ENCODE measurements at places on chromosomes 13 and 19.

GRCh38 chr13:97352815-97353214 is 81.2 kb upstream of the RAP2A start:
- no peak for DNase-seq

DNA sequence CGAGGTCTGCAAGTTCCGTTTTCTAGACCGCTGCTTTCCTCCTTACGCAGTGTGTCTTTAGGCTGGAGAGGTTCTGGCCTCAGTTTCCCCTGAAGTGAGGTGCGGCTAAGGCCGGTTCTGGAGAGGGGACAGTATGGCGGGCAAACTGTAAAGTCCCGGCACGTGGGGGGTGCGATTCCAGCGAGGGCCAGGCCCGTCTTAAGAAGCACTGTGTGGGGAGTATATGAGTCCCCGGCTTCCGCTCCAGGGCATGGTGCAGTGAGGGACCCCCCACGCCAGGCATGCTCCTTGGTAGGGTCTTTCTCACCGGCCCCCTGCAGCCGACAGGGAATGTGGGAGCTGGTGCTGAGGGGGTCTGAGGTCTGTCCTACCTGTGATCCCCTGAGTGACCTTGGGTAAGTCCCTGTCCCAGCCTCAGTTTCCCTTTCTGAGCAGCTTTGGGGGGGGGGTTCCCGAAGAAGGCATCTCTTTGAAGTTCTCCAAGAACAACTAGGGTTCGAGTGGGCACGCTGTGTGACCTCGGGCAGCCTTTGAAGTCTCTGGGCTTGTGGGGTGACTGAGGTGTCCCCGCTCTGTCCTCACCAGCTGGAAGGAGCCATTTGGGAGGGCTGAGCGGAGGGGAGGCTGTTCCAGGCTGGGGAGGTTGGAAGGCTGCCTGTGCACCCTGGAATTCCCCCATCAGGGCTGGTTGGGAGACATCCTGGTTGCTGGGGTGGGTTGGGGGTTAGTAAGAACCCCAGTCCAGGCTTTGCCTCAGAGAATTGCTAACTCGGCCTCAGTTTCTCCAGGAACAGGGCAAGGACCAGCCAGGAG is 1.5 kb downstream of the NFIC start:
- no peak for DNase-seq

- no peak for DNase-seq
Measured at GRCh38 chr19:16536130-16536529, 6.1 kb downstream of the CHERP start.

- no peak for DNase-seq
Measured at GRCh38 chr13:33744589-33745369, 73.2 kb upstream of the RFC3 start.

DNA sequence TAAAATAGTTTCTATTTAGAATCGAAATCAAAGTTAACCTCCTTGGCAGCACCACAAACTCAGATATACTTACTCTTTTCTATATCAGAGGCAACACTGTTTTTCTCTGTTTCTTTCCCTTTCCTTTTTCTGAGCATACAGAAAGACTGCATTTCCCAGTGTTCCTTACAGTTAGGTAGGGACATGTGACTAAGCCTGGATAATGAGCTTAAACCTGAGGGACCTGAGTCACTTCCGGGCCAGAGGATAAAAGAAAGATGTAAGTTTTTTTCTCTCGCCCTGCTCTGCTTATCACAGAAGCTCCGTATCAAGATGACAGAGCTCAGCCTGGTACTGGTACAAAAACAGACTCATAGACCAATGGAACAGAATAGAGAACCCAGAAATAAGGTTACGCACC is 531.9 kb downstream of the KLF12 start:
- DNase-seq: no peak

DNA sequence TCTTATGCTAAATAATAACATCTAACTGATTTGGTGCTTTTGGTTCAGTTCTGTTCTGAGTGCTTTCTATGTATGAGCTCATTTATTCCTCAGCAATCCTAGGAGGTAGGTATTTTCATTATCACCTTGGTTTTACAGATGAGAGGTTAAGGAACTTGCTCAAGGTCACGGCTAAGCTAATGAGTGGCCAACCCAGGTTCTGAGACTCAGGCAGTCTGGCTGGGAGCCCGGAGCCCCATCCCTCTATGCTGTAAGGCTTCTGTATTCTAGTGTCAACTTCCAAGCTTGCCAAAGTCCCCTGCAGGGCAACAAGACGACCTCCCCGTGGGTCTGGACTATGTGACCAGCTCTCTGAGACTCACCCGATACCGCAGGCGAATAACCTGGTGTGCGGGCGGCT is 60.5 kb downstream of the PARP4 start:
- no peak for DNase-seq

GRCh38 chr13:76936763-76937162 is 11.5 kb upstream of the ACOD1 start:
- no peak for DNase-seq

- no peak for DNase-seq
Measured at GRCh38 chr13:48401480-48401879, 11.4 kb downstream of the LPAR6 start.

GRCh38 chr19:2294687-2295335 is 12.8 kb upstream of the PEAK3 start:
- DNase-seq: peak; percentile 77

GRCh38 chr13:50844084-50844875 is 788 bp upstream of the DLEU7 start:
- no peak for DNase-seq

DNA sequence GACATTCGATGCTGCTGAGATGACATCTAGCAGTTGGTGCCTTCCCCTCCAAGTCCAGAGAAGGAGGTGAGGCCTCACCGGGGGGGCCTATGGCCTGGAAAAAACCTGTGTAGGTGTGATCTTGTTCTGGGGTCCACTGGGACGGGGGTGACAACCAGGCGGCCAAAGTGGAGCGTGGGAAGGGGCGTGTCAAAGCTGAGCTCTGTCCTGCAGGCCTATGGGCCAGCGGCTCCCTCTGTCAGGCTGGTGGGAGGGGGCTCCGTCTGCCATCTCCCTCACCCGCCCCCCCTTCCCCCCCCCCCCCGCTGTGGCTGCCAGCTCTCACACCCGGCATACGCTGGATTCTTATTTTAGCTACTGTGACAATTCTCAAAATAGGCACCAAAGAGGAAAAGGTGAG is 56.7 kb upstream of the UQCRFS1 start:
- peak; percentile 66 for DNase-seq

DNA sequence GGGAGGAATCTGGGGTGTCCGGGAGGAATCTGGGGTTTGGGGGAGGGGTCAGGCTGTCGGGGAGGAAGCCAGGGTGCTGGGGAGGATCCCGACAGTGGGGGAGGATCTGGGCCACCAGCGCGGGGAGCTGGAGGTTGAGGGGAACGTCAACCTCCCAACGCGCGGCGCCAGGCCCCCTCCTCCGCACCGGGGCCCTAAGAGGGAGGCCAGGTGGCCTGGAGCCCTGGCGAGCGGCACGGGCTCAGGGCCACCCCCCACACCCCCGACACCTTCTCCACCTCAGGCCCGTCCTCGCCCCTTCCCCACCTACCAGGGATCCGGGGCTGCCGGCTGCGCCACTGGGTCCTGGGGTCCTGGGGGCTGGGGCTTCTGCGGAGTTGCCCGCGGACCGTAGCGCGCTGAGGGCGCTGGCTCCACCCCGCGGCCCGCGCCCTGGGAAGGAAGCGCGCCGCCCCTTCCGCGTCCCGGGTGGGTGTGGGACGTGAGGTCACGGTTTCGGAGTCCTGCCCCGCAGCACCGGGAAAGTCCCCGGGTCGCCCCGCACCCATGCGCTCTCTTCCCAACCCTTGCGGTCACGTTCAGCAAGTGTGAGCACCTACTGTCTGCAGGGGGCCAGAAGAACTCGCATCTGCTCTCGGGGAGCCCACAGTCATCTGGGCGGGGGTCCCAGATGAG is at the start of gene TICAM1:
Gene TICAM1 (minus strand): TSS at position 409 of the 675 bp plus-strand sequence. CDS start 13,335 bp downstream, outside the sequence.
- peak; percentile 80 for DNase-seq

DNA sequence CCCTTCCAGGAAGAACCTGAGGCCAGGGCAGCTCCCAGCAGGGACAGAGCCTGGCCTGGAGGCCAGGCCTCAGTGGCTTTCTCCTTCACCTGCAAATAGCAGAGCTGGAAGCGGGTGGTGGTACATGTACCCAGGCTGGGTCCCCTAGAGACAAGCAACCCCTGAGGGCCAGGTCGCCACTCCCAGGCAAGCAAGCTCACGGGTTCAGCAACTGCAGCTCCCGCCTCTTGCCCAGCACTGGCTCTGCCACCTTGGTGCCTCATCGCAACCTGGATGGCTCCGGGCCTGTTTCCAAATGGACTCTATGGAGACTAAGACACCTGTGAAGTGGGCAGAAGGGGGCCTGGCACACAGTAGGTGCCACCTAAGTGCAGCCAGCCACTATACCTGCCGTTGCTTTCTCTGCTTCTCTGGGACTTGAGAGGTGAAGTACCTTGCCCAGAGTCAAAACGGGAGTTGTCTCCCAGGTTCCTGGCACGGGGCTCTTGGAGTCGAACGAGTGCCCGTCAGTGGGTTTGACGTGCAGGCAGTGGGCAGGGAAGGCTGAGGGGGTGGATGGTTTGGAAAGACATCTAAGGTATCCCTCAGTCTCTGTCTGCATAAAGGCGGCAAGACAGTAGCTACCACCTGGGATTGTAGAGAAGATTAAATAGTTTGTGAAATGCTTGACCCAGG is 2.4 kb upstream of the PLPP2 start:
- no peak for DNase-seq

- no peak for DNase-seq
Measured at GRCh38 chr13:57932061-57932460, 300.5 kb downstream of the PCDH17 start.

GRCh38 chr13:58324161-58324560 is 692.6 kb downstream of the PCDH17 start:
- DNase-seq: no peak

- DNase-seq: no peak
Measured at GRCh38 chr13:27053902-27054595, 117.6 kb downstream of the USP12 start.

DNA sequence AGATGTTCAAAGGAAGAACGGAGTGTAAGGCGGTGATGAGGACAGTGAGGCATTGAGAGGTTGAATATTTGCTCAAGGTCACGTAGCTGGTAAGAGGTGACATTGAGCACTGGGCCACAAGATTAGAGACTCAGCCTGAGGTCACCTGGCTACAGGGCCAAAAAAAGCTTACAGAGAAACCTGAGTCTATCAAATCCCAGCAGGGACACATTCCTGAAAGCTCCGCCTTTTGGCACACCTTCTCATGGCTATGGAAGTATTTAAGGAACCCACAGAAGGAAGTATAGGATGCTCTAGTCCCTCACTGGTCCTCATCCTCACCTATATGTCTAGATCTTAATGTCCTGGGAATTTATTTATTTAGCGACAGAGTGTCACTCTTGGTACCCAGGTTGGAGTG is 17.4 kb downstream of the ZNF586 start:
- no peak for DNase-seq

DNA sequence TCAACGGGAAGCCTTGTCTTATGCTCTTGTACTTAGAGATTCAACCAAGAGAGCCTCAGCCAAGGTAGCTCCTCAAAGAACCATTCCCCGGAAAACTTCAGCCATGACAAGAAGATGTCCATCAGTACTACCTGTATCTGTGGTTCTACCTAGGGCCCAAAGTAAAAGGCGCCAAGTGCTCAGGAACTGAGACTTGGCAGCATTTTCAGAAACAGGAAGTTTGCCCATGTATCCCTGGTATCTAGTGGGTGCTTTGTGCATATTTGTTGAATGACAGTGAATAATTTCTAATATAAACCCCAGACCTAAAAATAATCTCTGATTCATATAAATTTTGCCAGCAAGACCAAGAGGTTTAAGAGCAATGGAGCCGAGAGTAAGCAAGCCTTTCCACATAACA is 7.2 kb downstream of the FAM216B start:
- no peak for DNase-seq

- DNase-seq: no peak
Measured at GRCh38 chr13:101996954-101997353, 404.9 kb downstream of the FGF14 start.

DNA sequence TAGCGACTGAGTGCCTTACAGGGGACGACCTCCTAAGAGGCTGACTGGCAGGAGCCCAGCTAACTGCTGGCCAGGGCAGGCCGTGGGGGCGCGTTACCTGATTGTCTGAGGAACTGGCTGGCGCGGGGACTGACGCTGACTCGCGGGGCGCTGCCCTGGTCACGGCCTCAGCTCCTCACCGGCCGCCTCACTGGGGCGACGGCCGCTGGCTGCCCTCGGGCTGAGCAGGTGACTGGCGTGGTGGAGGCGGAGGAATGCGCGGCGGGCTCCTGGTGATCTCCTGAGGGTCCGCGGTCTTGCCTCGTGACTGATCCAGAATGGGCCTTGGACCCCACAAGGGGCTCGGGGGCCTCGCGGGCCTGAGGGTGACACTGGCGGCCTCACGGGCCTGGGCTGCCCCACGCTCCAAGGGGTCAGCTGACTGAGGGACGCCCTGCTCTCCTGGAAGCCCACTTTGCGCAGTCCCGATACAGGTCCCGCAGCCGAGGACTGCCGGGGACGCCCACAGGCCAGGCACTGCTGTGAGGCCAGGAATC is 39.3 kb downstream of the SIGLEC7 start:
- DNase-seq: no peak

- DNase-seq: peak; percentile 79
Measured at GRCh38 chr19:46992699-46993535, 26.7 kb upstream of the NPAS1 start.

- no peak for DNase-seq
Measured at GRCh38 chr13:33797622-33798021, 20.3 kb upstream of the RFC3 start.
